ENCODE measurements at places on chromosomes 7 and 10. TPM values are rescaled to one million over a fixed set of nuclear protein-coding genes. Genes with fewer than 3 reads are reported as not detected.

DNA sequence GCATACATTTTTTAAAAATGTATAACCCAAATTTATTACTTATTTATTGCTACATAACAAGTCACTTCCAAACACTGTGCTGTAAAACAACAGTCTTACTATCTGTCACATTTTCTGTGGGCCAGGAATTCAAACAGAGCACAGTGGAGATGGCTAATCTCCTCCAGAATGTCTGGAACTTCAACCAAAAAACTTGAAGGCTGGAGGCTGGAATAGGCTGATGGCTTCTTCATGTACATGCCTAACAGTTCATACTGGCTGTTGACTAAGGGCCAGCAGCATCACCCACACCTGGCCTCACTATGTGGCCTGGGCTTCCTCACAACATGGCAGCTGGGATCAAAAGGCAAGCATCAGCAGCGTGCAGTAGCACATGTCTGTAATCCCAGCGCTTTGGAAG, 92.4 kb upstream of the KMT2E start:
- DNase-seq: no peak
- no peak overlapping the region for H3K27ac ChIP-seq
- H3K4me3 ChIP-seq: no peak overlapping the region
- peaks cover 3% of the 10 kb centered on the region for H3K27me3 ChIP-seq
- H3K36me3 ChIP-seq: no peaks in the 10 kb centered on the region

GRCh38 chr10:89867964-89868363, 166.6 kb downstream of the KIF20B start:
- no peak overlapping the region for H3K27ac ChIP-seq
- no peaks in the 10 kb centered on the region for H3K27me3 ChIP-seq
- H3K36me3 ChIP-seq: no peaks in the 10 kb centered on the region

DNA sequence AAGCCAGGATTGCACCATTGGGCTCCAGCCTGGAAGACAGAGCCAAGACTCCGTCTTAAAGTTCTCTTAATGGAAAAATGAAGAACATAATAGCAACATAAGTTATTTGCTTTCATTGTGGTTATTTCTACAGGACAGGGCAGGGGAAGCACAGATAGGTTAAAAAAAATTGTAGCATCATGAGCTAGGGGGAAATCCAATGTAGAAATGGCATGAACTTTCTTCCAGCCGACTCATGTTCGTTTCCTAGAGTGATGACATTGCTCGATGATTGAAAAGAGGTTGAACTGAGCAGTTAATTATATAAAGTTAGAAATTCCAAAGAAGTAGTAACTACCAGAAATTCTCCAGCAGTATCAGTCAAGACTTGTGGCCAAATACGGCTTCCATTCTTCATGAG, 64.9 kb downstream of the DAGLB start:
- peaks cover 23% of the 10 kb centered on the region for H3K36me3 ChIP-seq
- H3K4me1 ChIP-seq: peaks cover 79% of the 10 kb centered on the region
- peak overlapping the region; percentile 15 for H3K4me3 ChIP-seq
- H3K27ac ChIP-seq: peak overlapping the region; percentile 33
- peaks cover 2% of the 10 kb centered on the region for H3K27me3 ChIP-seq
- DNase-seq: no peak

DNA sequence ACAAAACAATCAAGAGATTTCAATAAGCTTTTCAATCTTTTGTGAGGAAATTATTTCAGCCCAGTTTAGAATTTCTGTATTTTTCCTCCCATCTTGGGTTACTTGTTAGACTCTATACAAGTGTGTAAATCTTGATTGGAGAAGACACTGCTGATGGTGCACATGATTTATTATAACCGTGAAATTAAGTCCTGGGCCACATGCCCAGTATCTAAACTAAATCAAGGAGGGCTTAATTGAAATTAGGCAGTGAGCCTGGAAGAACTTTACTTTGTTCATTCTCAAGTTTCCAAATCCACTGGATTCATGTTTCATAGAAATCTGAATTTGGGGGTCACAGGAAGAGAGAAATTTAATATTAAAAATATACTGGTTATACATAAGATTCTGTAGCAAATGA, 44.5 kb downstream of the CSTF2T start:
- no peak overlapping the region for H3K27ac ChIP-seq
- H3K4me1 ChIP-seq: peaks cover 12% of the 10 kb centered on the region
- no peak overlapping the region for H3K4me3 ChIP-seq
- H3K36me3 ChIP-seq: no peaks in the 10 kb centered on the region

DNA sequence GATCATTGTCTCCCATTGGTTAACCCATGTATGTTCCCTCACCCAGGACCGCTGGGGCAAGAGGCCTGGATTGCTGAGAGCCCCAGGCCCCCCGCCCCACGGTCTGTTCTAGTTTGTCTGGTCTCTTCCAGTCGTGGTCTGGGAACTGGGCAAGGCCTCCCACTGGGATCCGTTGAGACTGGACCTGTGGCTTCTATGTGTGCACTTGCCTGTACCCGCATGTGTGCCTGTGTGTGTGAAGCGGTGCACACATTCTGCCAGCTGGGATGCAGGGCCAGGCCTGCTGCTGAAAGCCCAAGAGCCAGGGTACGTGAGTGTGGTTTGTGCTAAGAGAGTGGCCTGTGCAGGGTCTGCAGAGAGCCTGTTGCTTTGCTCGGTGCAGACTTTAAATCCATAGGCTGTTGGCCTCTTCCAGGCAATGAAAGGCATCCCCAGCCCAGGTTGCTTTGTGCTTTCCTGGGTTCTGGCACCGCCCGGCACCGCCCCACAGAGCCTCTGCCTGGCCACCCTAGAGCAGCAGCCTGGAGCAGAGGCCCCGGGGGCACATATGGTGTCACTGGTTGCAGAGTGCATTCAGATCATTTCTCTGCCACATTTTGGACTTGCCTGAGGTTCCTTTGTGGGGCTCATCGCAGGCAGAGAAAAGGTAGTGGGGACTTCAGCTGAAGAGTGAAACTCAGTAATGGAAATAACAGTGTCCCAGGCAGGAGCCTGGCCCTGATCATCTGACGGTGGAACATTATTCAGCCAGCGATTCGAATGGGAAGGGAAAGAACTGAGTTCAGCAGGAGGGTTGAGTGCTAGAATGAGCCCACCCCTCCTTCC, 215.5 kb downstream of the GLRX3 start:
- H3K4me3 ChIP-seq: no peak overlapping the region
- no peaks in the 10 kb centered on the region for H3K4me1 ChIP-seq
- DNase-seq: no peak
- peaks cover 8% of the 10 kb centered on the region for H3K36me3 ChIP-seq

GRCh38 chr10:4473977-4474376, 352.0 kb upstream of the AKR1E2 start:
- H3K36me3 ChIP-seq: peaks cover 10% of the 10 kb centered on the region
- H3K27me3 ChIP-seq: no peaks in the 10 kb centered on the region
- H3K4me3 ChIP-seq: no peak overlapping the region
- DNase-seq: no peak

GRCh38 chr7:115980159-115980558, 50.4 kb downstream of the TFEC start:
- H3K4me1 ChIP-seq: no peaks in the 10 kb centered on the region
- H3K4me3 ChIP-seq: no peak overlapping the region
- H3K27ac ChIP-seq: no peak overlapping the region
- no peaks in the 10 kb centered on the region for H3K27me3 ChIP-seq
- no peak for DNase-seq
- no peaks in the 10 kb centered on the region for H3K36me3 ChIP-seq

GRCh38 chr7:139153832-139154231, 44.3 kb upstream of the ZC3HAV1 start:
- H3K4me3 ChIP-seq: no peak overlapping the region
- peaks cover 6% of the 10 kb centered on the region for H3K36me3 ChIP-seq
- no peaks in the 10 kb centered on the region for H3K27me3 ChIP-seq
- no peak overlapping the region for H3K27ac ChIP-seq

GRCh38 chr7:2018569-2019460, 213.9 kb downstream of the MAD1L1 start:
- H3K4me3 ChIP-seq: peak overlapping the region; percentile 84
- no peaks in the 10 kb centered on the region for H3K27me3 ChIP-seq
- H3K4me1 ChIP-seq: peaks cover 40% of the 10 kb centered on the region
- DNase-seq: peak; percentile 82
- H3K27ac ChIP-seq: peak overlapping the region; percentile 100
- peaks cover 4% of the 10 kb centered on the region for H3K36me3 ChIP-seq

DNA sequence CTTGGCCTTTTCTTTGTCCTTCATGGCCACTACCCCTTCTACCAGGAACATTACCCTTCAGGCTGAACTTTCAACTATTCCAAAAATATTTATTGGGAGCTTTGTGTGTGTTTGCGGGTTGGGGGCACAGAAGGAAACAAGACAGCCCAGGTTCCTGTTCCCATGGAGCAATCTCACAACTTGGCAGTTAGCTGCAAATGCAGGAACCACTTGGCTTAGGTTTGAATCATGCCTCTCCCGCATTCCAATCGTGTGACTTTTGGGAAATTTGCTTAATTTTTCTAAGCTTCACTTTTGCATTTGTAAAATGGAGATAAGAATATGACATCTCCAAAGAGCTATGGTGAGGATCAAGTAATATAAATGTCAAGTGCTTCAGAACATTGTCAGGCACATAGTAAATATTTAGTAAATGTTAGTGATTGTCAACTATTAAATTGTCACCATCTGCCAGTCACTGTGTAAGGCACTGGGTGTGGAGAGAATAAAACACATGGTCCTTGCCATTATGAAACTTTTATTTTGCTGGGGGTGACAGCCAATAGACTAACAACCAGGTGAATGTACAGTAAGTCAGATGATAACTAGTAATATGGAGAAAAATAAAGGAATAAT, 277.1 kb downstream of the SNX13 start:
- H3K4me1 ChIP-seq: peaks cover 56% of the 10 kb centered on the region
- H3K4me3 ChIP-seq: peak overlapping the region; percentile 56
- H3K27ac ChIP-seq: peak overlapping the region; percentile 87
- no peaks in the 10 kb centered on the region for H3K27me3 ChIP-seq

DNA sequence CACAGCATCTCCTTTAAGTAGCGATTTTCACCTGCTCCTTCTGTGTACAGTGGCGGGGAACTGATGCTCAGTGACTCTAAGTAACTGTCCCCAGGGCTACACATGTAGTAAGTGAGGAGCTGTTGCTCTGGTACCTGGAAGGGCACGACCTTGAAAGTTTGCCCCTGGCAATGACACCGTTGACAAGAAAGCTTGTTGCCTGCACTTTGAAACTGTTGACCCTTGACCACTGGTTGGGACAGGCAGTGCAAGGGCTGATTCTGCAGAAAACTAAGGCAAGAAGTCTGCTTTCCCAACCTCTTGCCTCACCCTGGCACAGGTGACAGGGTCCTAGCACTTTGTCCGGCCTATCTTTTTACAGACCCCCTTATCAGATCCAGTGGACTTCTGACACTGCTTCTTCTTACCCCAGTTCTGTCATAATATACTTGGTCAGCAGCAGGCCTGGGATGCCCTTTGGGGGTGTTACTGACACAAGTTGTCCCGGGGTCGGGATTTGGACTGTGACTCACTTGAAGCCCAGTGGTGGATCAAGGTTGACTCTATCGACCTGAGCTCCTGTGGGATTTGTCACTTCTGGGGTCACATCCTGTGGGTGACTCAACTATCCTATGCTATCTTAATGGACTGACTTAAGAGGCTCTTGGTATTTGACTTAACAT, 5.8 kb downstream of the ACSL5 start:
- H3K36me3 ChIP-seq: no peaks in the 10 kb centered on the region
- H3K27ac ChIP-seq: peak overlapping the region; percentile 71

GRCh38 chr7:81791568-81792518, 22.0 kb upstream of the HGF start:
- H3K36me3 ChIP-seq: no peaks in the 10 kb centered on the region
- H3K4me1 ChIP-seq: peaks cover 12% of the 10 kb centered on the region
- H3K27me3 ChIP-seq: no peaks in the 10 kb centered on the region
- DNase-seq: no peak
- H3K27ac ChIP-seq: no peak overlapping the region
- no peak overlapping the region for H3K4me3 ChIP-seq

- H3K4me3 ChIP-seq: no peak overlapping the region
- peaks cover 42% of the 10 kb centered on the region for H3K27me3 ChIP-seq
- H3K36me3 ChIP-seq: no peaks in the 10 kb centered on the region
- H3K4me1 ChIP-seq: no peaks in the 10 kb centered on the region
These were observed 172.4 kb upstream of the ZMIZ1 start for GRCh38 chr10:78896159-78896928.

DNA sequence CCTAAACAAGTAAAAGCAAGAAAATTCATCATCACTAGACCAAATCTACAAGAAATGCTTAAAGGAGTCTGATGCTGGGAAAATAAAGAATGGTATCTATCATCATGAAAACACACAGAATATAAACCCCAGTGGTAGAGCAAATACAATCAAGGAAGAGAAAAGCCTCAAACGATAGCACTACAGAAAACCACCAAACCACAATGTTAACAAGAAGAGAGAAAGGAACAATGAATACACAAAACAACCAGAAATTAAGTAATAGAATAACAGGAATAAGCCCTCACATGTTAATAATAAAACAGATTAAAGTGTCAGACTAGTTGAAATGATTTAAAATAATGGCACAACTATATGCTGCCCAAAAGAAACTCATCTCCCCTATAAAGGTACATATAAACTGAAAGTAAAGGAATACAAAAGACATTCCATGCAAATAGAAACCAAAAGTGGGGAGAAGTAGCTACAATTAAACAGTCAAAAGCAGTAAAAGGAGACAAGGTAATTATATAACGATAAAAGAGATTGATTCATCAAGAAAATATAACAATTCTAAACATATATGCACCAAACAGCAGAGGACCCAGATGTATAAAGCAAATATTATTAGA, 77.3 kb downstream of the JMJD1C start:
- H3K36me3 ChIP-seq: peaks cover 48% of the 10 kb centered on the region
- no peak for DNase-seq
- H3K4me3 ChIP-seq: no peak overlapping the region
- H3K27me3 ChIP-seq: peaks cover 2% of the 10 kb centered on the region
- peaks cover 34% of the 10 kb centered on the region for H3K4me1 ChIP-seq

- peaks cover 47% of the 10 kb centered on the region for H3K36me3 ChIP-seq
- H3K4me3 ChIP-seq: peak overlapping the region; percentile 11
- peaks cover 2% of the 10 kb centered on the region for H3K27me3 ChIP-seq
These were observed 4.1 kb upstream of the GTPBP4 start for GRCh38 chr10:983971-984655.

- H3K4me3 ChIP-seq: no peak overlapping the region
- peaks cover 23% of the 10 kb centered on the region for H3K27me3 ChIP-seq
- H3K27ac ChIP-seq: no peak overlapping the region
- DNase-seq: no peak
- H3K4me1 ChIP-seq: no peaks in the 10 kb centered on the region
These were observed 121.3 kb upstream of the HABP2 start for GRCh38 chr10:113431398-113432160.

GRCh38 chr7:36215457-36215765, 62.4 kb downstream of the EEPD1 start:
- no peaks in the 10 kb centered on the region for H3K36me3 ChIP-seq
- H3K4me1 ChIP-seq: peaks cover 15% of the 10 kb centered on the region
- H3K27ac ChIP-seq: no peak overlapping the region
- no peak for DNase-seq

The FAM25A gene
- not detected for total RNA-seq

The KCND2 gene
- not detected for total RNA-seq

The HOXA6 gene
- 2.5 TPM for total RNA-seq

The NT5C2 gene
- total RNA-seq: 82.7 TPM

The PALD1 gene
- total RNA-seq: not detected

The NSUN6 gene
- total RNA-seq: 5.0 TPM

The TUBAL3 gene
- not detected for total RNA-seq

The GIMAP8 gene
- total RNA-seq: not detected

The ZNF37A gene
- total RNA-seq: 10.4 TPM
